ENCODE measurements at places on chromosomes 3 and 15.

GRCh38 chr3:178001670-178002101, 534.5 kb upstream of the KCNMB2 start:
- no peak for DNase-seq

DNA sequence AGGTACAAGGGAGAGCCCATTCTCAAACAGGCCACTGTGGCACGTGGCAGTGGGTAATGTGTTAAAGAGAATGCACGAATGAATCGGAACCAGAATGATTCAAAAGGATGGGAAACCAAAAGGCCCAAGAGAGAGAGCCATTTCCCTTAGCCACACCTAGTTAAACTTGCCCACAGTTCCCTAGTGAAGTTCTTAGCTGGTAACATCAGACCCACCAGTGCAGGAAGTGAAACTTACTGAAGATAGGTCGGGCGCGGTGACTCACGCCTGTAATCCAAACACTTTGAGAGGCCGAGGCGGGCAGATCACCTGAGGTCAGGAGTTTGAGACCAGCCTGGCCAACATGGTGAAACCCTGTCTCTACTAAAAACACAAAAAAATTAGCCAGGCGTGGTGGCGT, 97.1 kb downstream of the MEX3B start:
- no peak for DNase-seq

DNA sequence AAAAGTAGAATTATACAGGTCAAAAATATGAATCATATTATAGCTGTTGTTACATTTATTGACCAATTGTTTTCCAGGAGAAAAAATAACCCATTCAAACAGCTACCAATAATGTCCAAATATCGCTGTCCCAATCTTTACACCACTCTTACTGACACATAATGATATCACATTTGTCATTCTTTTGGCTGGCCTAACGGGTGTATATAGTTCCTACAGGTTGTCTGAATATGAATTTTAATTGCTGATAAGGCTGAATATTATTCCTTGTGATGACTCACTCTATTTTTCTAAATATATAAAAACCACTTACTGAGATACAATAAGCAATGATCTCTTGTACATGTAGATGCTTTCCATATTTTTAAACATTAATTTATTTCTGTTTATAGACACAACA, 76.4 kb downstream of the FSIP1 start:
- DNase-seq: no peak

DNA sequence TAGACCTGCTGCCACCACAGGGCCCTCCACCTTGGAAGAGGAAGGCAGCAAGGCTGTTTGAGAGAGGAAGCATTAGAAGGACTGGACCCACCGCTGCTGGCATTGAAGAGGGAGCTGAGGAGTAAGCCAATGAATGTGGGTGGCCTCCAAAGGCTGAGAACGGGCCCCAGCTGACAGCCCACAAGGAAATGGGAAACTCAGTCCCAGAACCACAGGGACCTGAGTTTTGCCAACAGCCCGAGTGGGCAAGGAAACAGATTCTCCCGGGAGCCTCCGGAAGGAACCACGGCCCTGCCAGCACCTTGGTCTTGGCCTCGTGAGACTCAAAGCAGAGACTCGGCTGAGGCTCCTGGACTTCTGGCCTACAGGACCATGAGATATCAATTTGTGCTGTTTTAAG, 95.4 kb upstream of the SNRPA1 start:
- DNase-seq: no peak

- DNase-seq: no peak
These were observed 40.5 kb downstream of the NUDT16 start for GRCh38 chr3:131421957-131422498.

GRCh38 chr3:186532598-186533072, 11.5 kb downstream of the CRYGS start:
- no peak for DNase-seq

DNA sequence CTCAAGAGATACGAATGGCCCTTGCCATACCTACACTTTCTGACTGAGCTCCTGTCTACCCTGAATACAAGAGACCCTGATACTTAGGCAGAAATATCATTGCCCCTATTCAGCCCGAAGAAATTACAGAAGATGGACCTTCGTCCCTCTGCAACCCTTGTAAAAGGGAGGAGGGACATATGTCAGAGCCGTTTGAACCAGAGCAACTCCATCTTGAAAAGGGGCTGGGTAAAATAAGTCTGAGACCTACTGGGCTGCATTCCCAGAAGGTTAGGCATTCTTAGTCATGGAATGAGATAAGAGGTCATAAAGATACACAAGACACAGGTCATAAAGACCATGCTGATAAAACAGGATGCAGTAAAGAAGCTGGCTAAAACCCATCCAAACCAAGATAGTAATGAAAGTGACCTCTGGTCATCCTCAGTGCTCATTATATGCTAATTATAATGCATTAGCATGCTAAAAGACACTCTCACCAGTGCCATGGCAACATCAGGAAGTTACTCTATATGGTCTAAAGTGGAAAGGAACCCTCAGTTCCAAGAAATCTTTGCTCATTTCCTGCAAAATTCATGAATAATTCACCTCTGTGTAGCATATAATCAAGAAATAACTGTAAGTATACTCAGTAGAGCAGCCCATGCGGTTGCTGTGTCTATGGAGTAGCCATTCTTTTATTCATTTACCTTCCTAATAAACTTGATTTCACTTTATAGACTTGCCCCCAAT, 49.7 kb upstream of the GPD1L start:
- DNase-seq: no peak
